Liver (tissue), 10 donors: ENCODE measurements at places on chromosomes 7 and 10. TPM values are rescaled to one million over a fixed set of nuclear protein-coding genes. Genes with fewer than 3 reads are reported as not detected.

The CAMK2B gene
- 2.2 TPM for total RNA-seq

The AGR3 gene
- total RNA-seq, result not detected

The SAP25 gene
- 0.33 TPM for total RNA-seq

The GPR85 gene
- 0.59 TPM for total RNA-seq

The PLA2G12B gene
- total RNA-seq, result 60.2 TPM

GRCh38 chr10:125720002-125720382 is 483 bp downstream of the EDRF1 start:
- no peak for DNase-seq
- H3K27ac ChIP-seq, result peak overlapping the region; percentile 48
- H3K27me3 ChIP-seq, result no peaks in the 10 kb centered on the region
- peaks cover 27% of the 10 kb centered on the region for H3K36me3 ChIP-seq
- H3K4me3 ChIP-seq, result peak overlapping the region; percentile 77

DNA sequence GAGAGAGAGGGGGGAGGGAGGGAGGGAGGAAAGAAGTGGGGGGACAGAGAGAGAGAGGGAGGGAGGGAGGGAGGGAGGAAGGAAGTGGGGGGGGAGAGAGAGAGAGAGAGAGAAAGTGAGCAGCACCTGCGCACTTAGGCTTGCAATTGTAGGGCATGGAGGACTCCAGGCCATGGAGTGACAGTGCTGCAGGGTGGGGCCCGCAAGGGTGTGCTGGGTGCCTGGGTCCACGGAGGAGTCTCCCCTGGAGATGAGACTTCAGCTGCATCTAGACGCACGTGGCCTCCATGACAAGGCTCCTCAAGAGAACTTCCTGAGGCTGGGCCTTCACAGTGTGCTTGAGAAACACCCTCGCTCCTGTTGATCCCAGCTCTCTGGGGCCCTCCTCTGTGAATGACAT is 44.5 kb downstream of the CLRN3 start:
- DNase-seq, result no peak
- no peak overlapping the region for H3K4me3 ChIP-seq
- no peaks in the 10 kb centered on the region for H3K27me3 ChIP-seq
- no peaks in the 10 kb centered on the region for H3K36me3 ChIP-seq
- no peak overlapping the region for H3K27ac ChIP-seq

GRCh38 chr10:79925614-79926013 is 23.3 kb downstream of the SFTPD start:
- no peaks in the 10 kb centered on the region for H3K27me3 ChIP-seq
- no peak overlapping the region for H3K4me3 ChIP-seq

- peaks cover 13% of the 10 kb centered on the region for H3K27me3 ChIP-seq
- H3K4me3 ChIP-seq, result no peak overlapping the region
- no peak overlapping the region for H3K27ac ChIP-seq
- DNase-seq, result no peak
- no peaks in the 10 kb centered on the region for H3K36me3 ChIP-seq
- H3K4me1 ChIP-seq, result no peaks in the 10 kb centered on the region
Measured at GRCh38 chr10:131387018-131387529, 75.6 kb upstream of the TCERG1L start.

DNA sequence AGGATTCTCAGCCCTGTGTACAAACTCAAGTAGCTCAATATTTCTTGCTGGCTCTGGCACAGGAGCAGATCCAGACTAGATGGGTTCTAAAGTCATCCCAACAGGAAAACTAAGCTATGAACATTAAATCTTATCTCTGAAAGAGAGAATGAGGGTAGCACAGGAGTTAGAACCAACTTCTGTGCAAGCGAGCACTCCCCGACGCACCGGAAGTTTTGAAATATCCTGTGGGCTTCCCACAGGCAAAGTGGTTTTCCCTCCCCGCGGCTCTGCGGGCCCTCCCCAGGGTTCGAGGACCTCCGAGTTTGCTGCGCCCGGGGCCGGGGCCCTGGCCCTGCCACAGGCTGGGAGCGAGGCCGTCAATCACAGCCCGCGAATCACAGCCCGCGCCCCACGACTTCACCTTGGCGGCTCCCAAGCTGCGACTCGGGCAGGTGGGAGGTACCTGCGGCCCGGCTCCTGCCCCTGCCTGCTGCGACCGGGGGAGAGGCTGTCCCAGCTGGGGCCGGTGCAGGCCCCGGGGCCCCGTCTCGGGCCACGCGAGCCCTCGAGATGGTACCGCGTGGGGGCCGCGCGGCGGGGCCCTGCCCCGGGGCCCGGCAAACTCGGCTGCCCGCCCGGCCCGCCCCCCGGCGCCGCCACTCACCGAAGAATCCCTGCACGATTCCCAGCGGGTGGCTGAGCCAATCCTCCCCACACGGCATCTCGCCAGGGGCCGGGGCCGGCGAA is 598 bp downstream of the MCMBP start:
- H3K36me3 ChIP-seq, result no peaks in the 10 kb centered on the region
- H3K4me3 ChIP-seq, result peak overlapping the region; percentile 94
- peaks cover 13% of the 10 kb centered on the region for H3K4me1 ChIP-seq
- DNase-seq, result peak; percentile 66

DNA sequence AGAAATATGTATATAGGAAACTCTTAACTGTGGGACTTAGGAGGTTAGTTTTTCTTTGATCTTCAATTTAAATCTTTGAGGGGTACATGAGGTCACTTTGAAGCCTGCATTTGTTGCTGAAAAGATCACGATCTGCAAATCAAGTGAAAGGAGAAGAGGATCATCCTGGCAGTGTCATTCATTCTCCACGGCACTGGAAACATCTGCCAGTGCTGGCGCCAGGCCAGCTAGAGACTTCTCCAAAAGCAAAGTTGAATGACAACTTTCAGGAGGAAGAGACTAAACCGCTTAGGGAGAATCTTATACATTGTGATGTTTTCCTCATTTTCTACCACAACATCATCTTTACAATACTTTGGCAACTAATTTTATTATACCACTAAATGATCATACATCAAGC is 42.5 kb downstream of the MRC1 start:
- no peak overlapping the region for H3K27ac ChIP-seq
- no peaks in the 10 kb centered on the region for H3K27me3 ChIP-seq
- no peaks in the 10 kb centered on the region for H3K36me3 ChIP-seq
- H3K4me3 ChIP-seq, result no peak overlapping the region

DNA sequence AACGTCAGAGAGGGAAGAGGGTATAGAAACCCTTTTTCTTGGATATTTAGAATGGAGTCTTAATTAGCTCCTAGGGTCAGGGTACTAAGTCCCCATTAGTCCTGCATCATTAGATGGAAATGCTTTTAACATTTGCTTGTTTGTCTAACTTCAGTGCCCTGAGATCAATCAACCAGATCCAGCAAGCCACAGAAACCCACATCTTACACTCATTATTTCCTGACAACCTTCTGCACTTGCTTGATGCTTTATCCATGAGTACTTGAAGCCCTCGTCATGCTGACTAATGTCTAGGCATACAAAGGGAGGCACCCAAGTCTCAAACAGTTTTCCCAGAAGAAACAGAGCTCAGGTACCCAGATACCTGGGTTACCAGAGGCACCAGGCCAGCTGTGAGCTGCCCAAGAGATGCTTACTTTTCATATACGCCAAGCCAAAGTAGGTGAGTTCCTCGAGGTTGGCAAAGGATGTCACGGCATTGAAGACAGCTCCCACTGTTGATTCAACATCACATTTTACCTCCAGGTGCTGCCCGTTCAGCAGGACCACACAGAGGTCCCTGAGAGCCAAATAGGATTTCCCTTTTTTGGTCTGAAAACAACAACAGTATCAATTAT is 42.7 kb downstream of the FRMPD2 start:
- no peaks in the 10 kb centered on the region for H3K4me1 ChIP-seq
- no peak overlapping the region for H3K27ac ChIP-seq
- H3K36me3 ChIP-seq, result no peaks in the 10 kb centered on the region

DNA sequence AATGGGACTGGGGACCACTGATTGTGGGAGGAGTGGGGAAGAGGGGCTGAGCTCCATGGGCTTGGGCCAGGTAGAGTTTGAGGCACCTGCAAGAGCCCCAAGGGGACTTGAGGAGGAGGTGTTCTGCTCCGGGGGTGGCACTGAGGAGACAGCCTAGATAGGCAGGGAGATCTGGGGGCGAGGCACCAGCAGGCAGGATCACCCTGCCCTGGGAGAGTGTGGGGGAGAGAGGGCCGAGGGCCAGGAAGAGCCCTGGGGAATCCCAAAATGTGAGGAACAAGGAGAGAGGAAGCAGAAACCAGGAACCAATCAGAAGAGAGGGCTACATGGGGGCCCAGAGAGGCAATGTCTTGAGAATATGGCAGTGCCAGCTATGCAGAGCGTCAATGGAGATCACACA is 34.6 kb downstream of the LEP start:
- no peak for DNase-seq
- no peaks in the 10 kb centered on the region for H3K27me3 ChIP-seq
- H3K36me3 ChIP-seq, result no peaks in the 10 kb centered on the region
- no peak overlapping the region for H3K27ac ChIP-seq

- H3K4me3 ChIP-seq, result no peak overlapping the region
- H3K27me3 ChIP-seq, result no peaks in the 10 kb centered on the region
- H3K4me1 ChIP-seq, result peaks cover 23% of the 10 kb centered on the region
- no peak for DNase-seq
- H3K36me3 ChIP-seq, result peaks cover 34% of the 10 kb centered on the region
Measured at GRCh38 chr10:114856544-114857287, 35.1 kb downstream of the FHIP2A start.

DNA sequence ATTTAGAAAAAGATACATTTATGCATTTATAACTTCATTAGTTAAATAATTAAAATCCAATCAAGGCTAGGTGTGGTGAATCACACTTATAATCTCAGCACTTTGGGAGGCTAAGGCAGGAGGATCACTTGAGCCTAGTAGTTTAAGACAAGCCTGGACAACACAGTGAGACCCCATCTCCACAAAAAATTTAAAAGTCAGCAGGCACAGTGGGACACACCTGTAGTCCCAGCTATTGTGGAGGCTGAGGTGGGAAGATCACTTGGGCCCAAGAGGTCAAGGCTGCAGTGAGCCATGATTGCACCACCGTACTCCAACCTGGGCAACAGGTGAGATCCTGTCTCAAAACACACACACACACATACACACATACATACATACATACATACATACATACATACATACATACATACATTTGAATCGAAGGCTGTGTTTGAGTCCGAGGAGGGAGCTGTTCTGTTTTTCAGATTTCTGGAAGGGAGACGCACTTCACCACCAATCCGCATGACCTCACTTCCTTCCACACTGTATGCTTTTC is 30.1 kb downstream of the SFMBT2 start:
- no peaks in the 10 kb centered on the region for H3K27me3 ChIP-seq
- no peak overlapping the region for H3K4me3 ChIP-seq
- no peaks in the 10 kb centered on the region for H3K4me1 ChIP-seq
- no peak overlapping the region for H3K27ac ChIP-seq
- H3K36me3 ChIP-seq, result no peaks in the 10 kb centered on the region

DNA sequence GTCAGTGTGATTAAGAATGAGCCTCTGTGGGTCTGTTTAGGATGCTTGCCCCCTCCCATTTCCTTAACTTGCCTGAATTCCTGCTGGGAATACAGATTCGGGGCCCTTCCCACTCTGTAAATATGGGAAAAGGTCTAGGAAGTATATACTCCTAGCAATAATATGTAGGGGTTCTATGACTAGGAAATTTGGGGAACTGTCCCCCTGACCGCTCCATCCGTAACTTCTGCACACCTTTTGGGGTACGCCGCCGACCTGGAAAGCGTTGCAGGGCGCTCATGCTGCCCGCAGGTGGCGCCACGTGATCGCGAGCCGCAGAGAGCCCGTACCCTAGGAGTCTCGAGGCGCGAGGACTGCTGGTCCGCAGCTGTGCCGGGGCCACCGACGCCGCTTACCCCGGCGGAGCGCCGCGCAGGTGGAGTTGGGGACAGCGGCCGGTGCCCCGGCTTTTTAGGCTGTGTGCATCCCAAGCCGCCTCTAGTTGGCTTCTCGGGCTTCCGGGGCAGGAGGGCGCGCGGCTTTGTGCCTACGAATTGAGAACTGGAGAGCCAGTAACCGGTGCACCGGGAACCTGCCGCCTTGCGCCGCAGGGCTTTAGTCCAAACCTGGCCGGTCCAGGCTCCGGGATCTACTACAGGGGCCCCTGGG is 656 bp upstream of the CNNM2 start:
- peak overlapping the region; percentile 68 for H3K4me3 ChIP-seq
- peak; percentile 87 for DNase-seq
- H3K36me3 ChIP-seq, result no peaks in the 10 kb centered on the region
- H3K27ac ChIP-seq, result peak overlapping the region; percentile 87

DNA sequence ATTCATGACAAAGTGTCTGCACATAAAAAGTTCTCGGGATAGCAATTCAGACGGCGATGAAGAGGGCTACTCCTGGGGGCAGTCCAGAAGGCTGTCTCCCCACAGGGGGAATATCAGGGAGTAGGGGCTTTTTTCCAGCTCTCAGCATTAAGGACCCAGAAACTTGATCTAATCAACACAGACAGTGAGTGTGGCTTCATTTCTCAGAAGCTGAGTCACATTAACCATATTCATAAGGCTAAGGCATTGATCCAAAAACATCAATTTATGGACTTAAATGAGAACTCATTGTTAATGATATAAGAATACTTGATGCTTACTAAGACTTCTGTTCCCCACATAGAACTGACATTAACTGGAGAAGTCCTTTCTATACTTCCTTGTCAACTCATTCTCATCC is 87.5 kb upstream of the AOAH start:
- no peak overlapping the region for H3K4me3 ChIP-seq
- DNase-seq, result no peak
- no peak overlapping the region for H3K27ac ChIP-seq
- no peaks in the 10 kb centered on the region for H3K4me1 ChIP-seq

GRCh38 chr7:142865766-142866165 is 10.9 kb downstream of the EPHB6 start:
- DNase-seq, result peak; percentile 19
- no peaks in the 10 kb centered on the region for H3K27me3 ChIP-seq
- H3K27ac ChIP-seq, result no peak overlapping the region
- H3K4me3 ChIP-seq, result no peak overlapping the region
- no peaks in the 10 kb centered on the region for H3K36me3 ChIP-seq

GRCh38 chr10:100807241-100807951 is 62.0 kb downstream of the PAX2 start:
- no peak overlapping the region for H3K4me3 ChIP-seq
- no peaks in the 10 kb centered on the region for H3K27me3 ChIP-seq
- H3K36me3 ChIP-seq, result no peaks in the 10 kb centered on the region
- DNase-seq, result no peak
- H3K4me1 ChIP-seq, result no peaks in the 10 kb centered on the region

DNA sequence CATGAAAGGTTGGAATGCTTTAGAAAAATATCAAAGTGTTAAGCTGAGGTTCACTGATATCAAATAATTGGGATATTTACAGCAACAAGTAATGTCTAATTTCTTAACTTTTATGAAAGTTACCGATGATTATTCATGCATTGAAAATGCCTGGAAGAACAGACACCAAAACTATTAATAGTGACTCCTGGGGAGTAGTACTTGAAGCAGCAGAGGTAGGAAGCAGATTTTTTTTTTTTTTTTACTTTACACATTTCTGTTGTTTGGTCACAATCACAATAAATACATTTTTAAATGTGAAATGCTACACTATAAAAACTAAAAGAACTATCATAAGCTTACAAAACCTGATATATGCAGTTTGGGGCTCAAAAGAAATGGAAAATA is 70.5 kb upstream of the FGL2 start:
- no peak for DNase-seq
- peaks cover 11% of the 10 kb centered on the region for H3K4me1 ChIP-seq
- H3K27me3 ChIP-seq, result no peaks in the 10 kb centered on the region
- no peak overlapping the region for H3K4me3 ChIP-seq
- no peak overlapping the region for H3K27ac ChIP-seq
